Fibroblast of lung (primary cell): ENCODE measurements at places on chromosomes 12 and 14. TPM values are rescaled to one million over a fixed set of nuclear protein-coding genes. Genes with fewer than 3 reads are reported as not detected.

Gene GPD1
- total RNA-seq = under 0.01 TPM in 1 of 2 replicates, not detected in the other

Gene OLR1
- total RNA-seq = 0.26 and 1.2 TPM in 2 replicates

Gene GPRC5A
- total RNA-seq = 2.3 and 4.8 TPM in 2 replicates

Gene BCL7A
- total RNA-seq = 4.9 and 7.4 TPM in 2 replicates

Gene TOMM20L
- total RNA-seq = not detected in 2 replicates

Gene PLA2G1B
- 0.51 TPM in 1 of 2 replicates, not detected in the other for total RNA-seq

Gene CPSF2
- 41.3 and 41.8 TPM in 2 replicates for total RNA-seq

Gene GLIPR1L1
- under 0.01 TPM in 1 of 2 replicates, not detected in the other for total RNA-seq

Gene GARIN6
- not detected in 2 replicates for total RNA-seq

Gene ANKS1B
- total RNA-seq = 0.51 and 0.83 TPM in 2 replicates

Gene SCNN1A
- total RNA-seq = under 0.01 and 0.26 TPM in 2 replicates

Gene MANSC4
- total RNA-seq = 0.17 TPM in 1 of 2 replicates, not detected in the other

Gene AVPR1A
- total RNA-seq = not detected in 2 replicates

Gene LRP1-AS
- not detected in 2 replicates for total RNA-seq

Gene KRT76
- not detected in 2 replicates for total RNA-seq

Gene EEF1AKMT3
- total RNA-seq = 3.9 and 8.9 TPM in 2 replicates

Gene NFE2
- under 0.01 and 0.17 TPM in 2 replicates for total RNA-seq

Gene FAR2
- total RNA-seq = 5.4 and 9.2 TPM in 2 replicates

Gene HPD
- 0.17 and 0.26 TPM in 2 replicates for total RNA-seq

Gene KCTD10
- 59.8 and 106 TPM in 2 replicates for total RNA-seq

Gene CLEC1A
- total RNA-seq = not detected in 2 replicates

Gene NOXRED1
- 0.26 and 0.83 TPM in 2 replicates for total RNA-seq

Gene ACSM4
- total RNA-seq = not detected in 2 replicates

Gene TC2N
- total RNA-seq = 0.26 and 0.83 TPM in 2 replicates

Gene RASSF8
- total RNA-seq = 50.6 and 52.8 TPM in 2 replicates

Gene TAS2R46
- total RNA-seq = 1.5 and 2.0 TPM in 2 replicates

Gene COA8
- total RNA-seq = 26.4 and 32.1 TPM in 2 replicates

Gene NRL
- total RNA-seq = 0.77 and 0.99 TPM in 2 replicates

Gene DHRS7
- 152 and 170 TPM in 2 replicates for total RNA-seq

Gene GPR84
- not detected in 2 replicates for total RNA-seq

Gene KRT79
- not detected in 2 replicates for total RNA-seq

Gene CRIP2
- 37.5 and 68.5 TPM in 2 replicates for total RNA-seq

Gene DPF3
- total RNA-seq = 3.6 and 13.7 TPM in 2 replicates

Gene AHNAK2
- 47.8 and 106 TPM in 2 replicates for total RNA-seq

Gene ERP27
- 0.17 TPM in 1 of 2 replicates, not detected in the other for total RNA-seq

Gene MYL2
- total RNA-seq = not detected in 2 replicates

Gene NAA30
- 14.6 and 15.2 TPM in 2 replicates for total RNA-seq

Gene KRT85
- not detected in 2 replicates for total RNA-seq

Gene ABCC9
- total RNA-seq = 8.7 and 9.9 TPM in 2 replicates

Gene CLEC2D
- 3.6 and 5.1 TPM in 2 replicates for total RNA-seq

Gene CPM
- total RNA-seq = 23.5 and 29.8 TPM in 2 replicates

Gene RNASE9
- not detected in 2 replicates for total RNA-seq

Gene TMEM117
- total RNA-seq = 6.2 and 7.6 TPM in 2 replicates

Gene SYCP3
- total RNA-seq = 0.17 and 0.26 TPM in 2 replicates
